ENCODE measurements at places on chromosomes 7 and 10.

DNA sequence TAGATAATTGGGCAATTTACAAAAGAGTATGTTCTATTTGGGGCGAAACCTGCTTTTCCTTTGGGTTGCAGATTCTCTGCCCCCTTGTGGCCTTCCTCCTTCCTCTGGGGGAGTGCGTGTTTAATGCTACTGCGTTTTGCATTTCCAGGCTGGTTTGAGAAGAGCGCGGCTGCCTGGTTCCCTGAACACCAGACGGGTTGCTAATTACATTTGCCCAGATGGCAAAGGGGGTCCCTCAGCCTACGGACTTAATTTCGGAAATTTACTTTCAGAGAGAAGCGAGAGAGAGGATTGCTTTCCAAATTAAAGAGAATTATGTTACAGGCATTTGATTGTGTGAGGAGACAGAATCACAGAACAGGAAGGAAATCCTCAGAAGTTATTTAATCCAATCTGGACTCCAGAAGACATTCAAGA lies 91.9 kb upstream of the JAZF1 start:
- DNase-seq: peak; percentile 16

GRCh38 chr7:36570528-36571189 lies 153.6 kb downstream of the AOAH start:
- no peak for DNase-seq

GRCh38 chr10:100945754-100946153 lies 23.6 kb upstream of the SEMA4G start:
- DNase-seq: no peak

- DNase-seq: peak; percentile 74
These were observed at the start of gene PIP4K2A for GRCh38 chr10:22714479-22715289. Gene PIP4K2A, minus strand, starts transcription at chr10:22714578. Its CDS starts 252 bp downstream, at chr10:22714326.

- no peak for DNase-seq
These were observed 292.0 kb downstream of the HPSE2 start for GRCh38 chr10:98943681-98944080.

DNA sequence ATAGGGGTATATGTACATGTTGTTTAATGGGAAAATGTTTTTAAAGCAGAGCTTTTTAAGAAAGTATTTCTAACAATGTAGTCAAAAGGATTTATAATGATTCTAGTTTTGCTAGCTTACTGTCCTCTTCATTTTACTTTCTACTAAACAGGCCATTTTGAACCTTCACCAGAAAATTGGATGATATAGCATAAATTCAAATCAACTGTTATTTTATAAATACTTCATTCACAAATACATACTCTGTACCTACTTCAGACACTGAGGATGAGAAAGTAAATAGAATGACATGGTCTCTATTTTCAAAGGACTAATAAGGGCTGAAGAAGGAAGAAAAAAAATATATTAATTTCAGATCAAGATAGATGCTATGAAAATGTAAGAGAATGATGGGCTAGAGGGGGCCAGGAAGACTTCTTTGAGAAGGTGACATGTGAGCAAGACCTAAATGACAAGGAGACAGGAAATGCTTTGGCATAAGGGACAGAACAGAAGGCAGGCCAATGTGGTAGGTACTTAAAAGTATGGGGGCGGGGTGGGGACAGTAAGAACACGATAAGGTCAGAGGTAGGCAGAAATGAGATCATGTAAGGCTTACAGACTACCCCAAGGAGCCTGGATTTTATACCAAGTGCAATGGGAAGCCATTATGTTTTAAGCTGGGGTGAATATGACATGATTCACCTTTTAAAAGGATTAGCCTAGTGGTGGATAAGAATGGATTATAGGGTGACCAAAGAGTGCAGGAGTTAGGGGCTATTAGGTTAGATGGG lies 5.2 kb downstream of the NAMPT start:
- DNase-seq: no peak

DNA sequence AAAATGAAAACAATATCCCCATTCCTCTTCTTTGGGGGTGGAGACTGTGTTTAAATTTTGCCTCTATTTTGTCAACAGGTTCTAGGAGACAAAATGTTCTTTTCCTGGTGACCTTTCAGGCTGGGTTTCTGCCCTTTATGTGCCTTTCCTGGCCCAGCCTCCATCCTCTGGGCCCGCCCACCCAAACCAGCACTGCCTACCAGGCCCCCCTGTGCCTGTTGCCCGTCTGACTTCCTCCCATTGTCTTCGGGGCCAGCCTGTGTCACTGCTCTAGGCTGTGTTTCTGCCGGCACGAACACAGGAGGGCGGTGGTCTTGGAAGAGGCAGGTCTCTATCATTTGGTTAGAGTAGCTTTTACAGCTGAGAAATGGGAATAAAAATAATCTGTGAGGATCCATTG lies 13.9 kb downstream of the TSPAN14 start:
- no peak for DNase-seq

GRCh38 chr10:103983367-103983911 lies 16.5 kb downstream of the SLK start:
- no peak for DNase-seq

DNA sequence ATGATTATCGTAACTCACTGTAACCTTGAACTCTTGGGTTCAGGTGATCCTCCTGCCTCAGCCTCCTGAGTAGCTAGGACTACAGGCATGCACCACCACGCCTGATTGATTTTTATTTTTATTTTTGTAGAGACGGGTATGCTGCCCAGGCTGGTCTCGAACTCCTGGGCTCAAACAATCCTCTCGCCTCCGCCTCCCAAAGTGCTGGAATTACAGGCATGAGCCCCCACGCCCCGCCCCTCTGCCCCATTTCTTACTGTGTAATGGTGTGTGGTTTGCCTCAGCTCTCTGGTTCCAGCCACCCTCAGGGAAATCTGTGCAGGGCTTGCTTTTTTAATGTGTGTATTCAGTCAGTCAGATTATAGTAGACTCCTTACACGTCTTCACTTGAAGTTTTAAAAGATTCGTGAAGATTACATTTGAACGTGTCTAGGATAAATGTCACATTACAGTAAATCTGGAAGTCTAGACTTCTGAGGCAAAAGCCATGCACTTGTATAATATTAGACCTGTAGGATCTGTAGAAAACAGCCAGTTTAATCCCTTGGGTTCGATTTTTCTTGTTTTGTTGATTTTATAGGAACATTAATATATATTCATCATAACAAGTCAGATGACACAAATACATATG lies 276.2 kb downstream of the CAMK1D start:
- DNase-seq: no peak

GRCh38 chr10:47095211-47095610 lies 184.0 kb downstream of the PTPN20 start:
- no peak for DNase-seq
